Activated naive CD8-positive, alpha-beta T cell treated with anti-CD3 and anti-CD28 coated beads for 36 hours (primary cell): ENCODE measurements at places on chromosomes 6 and 20. TPM values are rescaled to one million over a fixed set of nuclear protein-coding genes. Genes with fewer than 3 reads are reported as not detected.

DNA sequence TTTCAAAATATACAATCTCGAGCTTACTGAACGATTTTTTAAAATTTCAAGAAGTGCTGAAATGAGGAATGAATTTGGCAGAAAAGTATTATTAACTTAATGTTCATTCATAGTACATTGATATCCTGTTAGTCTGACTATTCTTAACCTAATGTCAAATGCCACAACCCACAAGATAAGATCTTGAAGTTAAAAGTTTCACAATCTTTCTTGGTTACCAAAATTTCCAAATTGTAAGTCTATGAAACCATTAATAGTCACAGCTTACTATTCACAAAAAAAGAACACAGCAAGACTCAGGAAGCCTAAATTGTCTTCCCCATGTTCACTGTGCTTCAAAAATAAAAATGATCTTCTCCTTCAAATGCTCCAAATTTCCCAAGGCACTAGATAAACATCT, 71.3 kb downstream of the HACE1 start:
- H3K36me3 ChIP-seq = peaks cover 18% of the 10 kb centered on the region
- H3K4me3 ChIP-seq = peak overlapping the region; percentile 2
- H3K27me3 ChIP-seq = no peaks in the 10 kb centered on the region
- peaks cover 27% of the 10 kb centered on the region for H3K4me1 ChIP-seq
- DNase-seq = no peak

- DNase-seq = no peak
- no peaks in the 10 kb centered on the region for H3K4me1 ChIP-seq
- no peaks in the 10 kb centered on the region for H3K36me3 ChIP-seq
- H3K4me3 ChIP-seq = no peak overlapping the region
Measured at GRCh38 chr6:167517254-167517916, 192.5 kb downstream of the TTLL2 start.

Gene RUNX2
- 4.8 TPM for total RNA-seq

Gene FAXC
- total RNA-seq = not detected

DNA sequence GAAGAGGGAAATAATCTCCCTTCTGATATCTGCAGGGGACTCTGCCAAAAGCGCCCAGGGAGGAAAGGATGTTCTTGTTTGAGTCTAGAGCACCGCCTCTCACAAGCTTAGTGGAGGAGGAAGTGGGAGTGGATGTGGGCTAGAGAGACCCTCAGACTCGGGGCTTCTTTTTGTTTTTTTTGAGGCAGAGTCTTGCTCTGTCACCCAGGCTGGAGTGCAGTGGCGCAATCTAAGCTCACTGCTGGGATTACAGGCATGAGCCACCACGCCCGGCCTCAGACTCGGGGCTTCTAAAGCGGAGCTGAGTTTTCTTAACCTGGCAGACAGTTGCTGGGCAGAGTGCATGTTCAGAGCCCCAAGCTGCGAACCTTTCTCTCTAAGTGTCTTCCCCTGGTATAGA, 310.8 kb downstream of the BMP7 start:
- no peaks in the 10 kb centered on the region for H3K4me1 ChIP-seq
- no peaks in the 10 kb centered on the region for H3K36me3 ChIP-seq
- H3K4me3 ChIP-seq = no peak overlapping the region
- no peak overlapping the region for H3K27ac ChIP-seq
- no peak for DNase-seq
- H3K27me3 ChIP-seq = peaks cover 32% of the 10 kb centered on the region

Gene OR2H1
- total RNA-seq = not detected

Gene DNPH1
- 55.8 TPM for total RNA-seq

GRCh38 chr6:2853769-2854395, 12.2 kb upstream of the SERPINB1 start:
- peak; percentile 85 for DNase-seq
- H3K4me3 ChIP-seq = peak overlapping the region; percentile 72
- H3K36me3 ChIP-seq = peaks cover 5% of the 10 kb centered on the region
- no peaks in the 10 kb centered on the region for H3K27me3 ChIP-seq

DNA sequence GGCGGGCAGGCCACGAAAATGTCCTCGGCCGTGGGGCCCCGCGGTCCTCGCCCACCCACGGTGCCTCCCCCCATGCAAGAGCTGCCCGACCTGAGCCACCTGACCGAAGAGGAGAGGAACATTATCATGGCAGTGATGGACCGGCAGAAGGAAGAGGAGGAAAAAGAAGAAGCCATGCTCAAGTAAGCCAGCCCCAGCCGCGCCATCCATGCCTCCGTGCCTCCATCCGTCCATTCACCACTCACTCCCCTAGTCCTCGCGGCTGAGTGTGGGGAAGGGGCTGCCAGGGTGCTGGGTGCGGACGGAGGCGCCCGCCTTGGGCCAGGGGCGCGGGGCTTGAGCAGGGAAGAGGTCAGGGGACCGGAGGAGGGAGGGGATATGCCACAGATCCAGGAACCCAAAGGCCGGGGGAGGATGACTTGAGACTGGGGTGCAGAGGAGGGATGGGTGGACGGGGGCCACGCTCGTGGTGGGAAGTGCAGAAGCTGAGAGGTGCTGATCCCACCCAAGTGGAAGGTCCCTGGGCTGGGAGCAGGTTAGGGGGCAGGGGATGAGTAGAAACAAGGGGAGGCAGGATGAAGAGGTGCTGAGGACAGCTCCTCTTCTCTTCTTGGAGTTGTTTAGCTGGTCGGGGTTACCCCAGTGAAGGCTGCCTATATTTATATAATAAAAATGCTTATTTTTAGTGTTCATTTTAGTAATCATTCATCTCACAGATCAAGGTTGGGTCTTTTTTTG, 825 bp downstream of the RIMS1 start:
- H3K4me1 ChIP-seq = peaks cover 2% of the 10 kb centered on the region
- H3K27ac ChIP-seq = no peak overlapping the region
- no peaks in the 10 kb centered on the region for H3K36me3 ChIP-seq

GRCh38 chr6:80907831-80908230, 801.4 kb downstream of the BCKDHB start:
- no peaks in the 10 kb centered on the region for H3K27me3 ChIP-seq
- H3K27ac ChIP-seq = no peak overlapping the region
- no peak overlapping the region for H3K4me3 ChIP-seq
- H3K4me1 ChIP-seq = no peaks in the 10 kb centered on the region
- H3K36me3 ChIP-seq = no peaks in the 10 kb centered on the region

- no peak for DNase-seq
- no peak overlapping the region for H3K27ac ChIP-seq
- peaks cover 10% of the 10 kb centered on the region for H3K27me3 ChIP-seq
- no peaks in the 10 kb centered on the region for H3K4me1 ChIP-seq
- no peak overlapping the region for H3K4me3 ChIP-seq
- no peaks in the 10 kb centered on the region for H3K36me3 ChIP-seq
Measured at GRCh38 chr20:38186788-38187221, 21.7 kb upstream of the TGM2 start.

- H3K36me3 ChIP-seq = no peaks in the 10 kb centered on the region
- no peak overlapping the region for H3K4me3 ChIP-seq
- peaks cover 5% of the 10 kb centered on the region for H3K27me3 ChIP-seq
- no peaks in the 10 kb centered on the region for H3K4me1 ChIP-seq
Measured at GRCh38 chr6:15943423-15943822, 185.5 kb upstream of the MYLIP start.

- DNase-seq = no peak
- H3K27me3 ChIP-seq = no peaks in the 10 kb centered on the region
- no peak overlapping the region for H3K4me3 ChIP-seq
- H3K27ac ChIP-seq = peak overlapping the region; percentile 58
Measured at GRCh38 chr20:58293453-58293852, 16.1 kb upstream of the RAB22A start.
